Mesothelial cell of epicardium (in vitro differentiated cells): ENCODE measurements at places on chromosomes 13 and 19.

GRCh38 chr13:101942535-101943157 lies 459.2 kb downstream of the FGF14 start:
- no peak for DNase-seq

- DNase-seq = no peak
Observed at GRCh38 chr19:22427547-22427946, 5.4 kb upstream of the ZNF98 start.

GRCh38 chr19:5913739-5914357 lies at the start of gene CAPS:
TSS of gene CAPS (plus strand) at chr19:5914254. CDS start at chr19:5914407, 153 bp downstream.
- no peak for DNase-seq

GRCh38 chr13:93561576-93562225 lies 335.1 kb downstream of the GPC6 start:
- no peak for DNase-seq

DNA sequence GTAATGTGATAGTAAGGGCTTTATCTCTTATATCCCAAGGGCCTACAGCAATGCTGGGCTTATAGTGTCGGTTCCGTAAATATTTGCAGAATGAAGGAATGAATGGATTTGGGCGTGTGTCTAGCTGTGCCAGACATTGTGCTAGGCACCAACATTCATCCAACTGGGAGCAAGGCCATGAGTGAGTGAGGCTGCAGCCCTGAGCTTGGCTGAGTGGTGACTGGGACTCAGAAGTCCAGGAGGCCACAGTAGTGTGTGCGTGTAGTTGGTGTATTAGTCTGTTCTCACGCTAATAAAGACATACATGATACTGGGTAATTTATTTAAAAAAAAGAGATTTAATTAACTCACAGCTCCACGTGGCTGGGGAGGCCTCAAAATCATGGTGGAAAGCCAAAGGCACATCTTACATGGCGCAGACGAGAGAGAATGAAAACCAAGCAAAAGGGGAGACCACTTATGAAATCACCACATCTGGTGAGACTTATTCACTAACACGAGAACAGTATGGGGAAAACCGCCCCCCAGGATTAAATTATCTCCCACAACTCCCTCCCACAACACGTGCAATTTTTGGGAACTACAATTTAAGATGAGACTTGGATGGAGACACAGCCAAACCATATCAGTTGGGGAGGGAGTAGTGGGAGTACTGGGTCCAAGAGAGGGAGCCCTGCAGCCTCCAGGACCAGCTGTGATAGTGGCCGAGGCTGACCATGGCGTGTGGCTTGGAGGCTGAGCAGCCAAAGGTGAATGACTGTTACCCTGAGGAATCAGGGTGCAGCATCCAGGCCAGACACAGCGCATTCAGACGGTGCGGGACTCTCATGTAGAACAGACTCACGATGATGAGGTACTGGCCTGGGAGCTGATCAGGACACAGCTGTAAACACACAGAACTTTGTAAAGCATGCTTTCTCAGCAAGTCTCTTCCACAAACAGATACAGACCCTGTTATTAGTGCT lies 104.6 kb downstream of the TEX26 start:
- no peak for DNase-seq

DNA sequence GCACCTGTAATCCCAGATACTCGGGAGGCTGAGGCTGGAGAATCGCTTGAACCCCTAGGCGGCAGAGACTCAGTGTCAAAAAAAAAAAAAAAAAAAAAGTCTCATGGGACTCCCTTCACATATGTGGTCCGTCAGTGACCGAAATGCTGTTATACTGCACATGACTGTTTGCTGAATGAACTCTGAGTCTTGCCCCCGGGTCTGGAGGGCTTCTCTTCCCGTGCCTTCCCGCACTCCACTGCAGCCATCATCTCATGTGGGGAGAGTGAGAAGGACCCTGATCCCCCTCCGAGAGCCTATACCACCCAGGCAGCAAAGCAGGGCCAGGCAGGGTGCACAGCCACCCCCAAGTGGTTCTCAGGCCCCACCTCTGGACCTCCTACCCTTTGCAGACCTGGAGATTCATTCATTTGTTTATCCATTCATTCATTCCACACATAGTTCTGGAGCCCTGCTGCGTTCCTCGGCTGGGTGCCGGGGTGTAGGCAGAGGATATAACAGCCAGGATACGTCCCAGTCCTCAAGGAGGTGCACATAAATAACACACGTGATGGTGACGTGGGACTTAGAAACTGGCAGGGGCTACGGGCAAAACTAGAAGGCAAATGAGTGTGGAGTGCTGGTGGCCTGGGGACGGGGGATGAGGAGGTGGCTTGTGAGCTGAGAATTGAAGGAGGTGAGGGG lies 14.2 kb downstream of the NDUFA11 start:
- no peak for DNase-seq

- no peak for DNase-seq
Observed at GRCh38 chr19:13926715-13927114, 11.5 kb downstream of the PODNL1 start.

DNA sequence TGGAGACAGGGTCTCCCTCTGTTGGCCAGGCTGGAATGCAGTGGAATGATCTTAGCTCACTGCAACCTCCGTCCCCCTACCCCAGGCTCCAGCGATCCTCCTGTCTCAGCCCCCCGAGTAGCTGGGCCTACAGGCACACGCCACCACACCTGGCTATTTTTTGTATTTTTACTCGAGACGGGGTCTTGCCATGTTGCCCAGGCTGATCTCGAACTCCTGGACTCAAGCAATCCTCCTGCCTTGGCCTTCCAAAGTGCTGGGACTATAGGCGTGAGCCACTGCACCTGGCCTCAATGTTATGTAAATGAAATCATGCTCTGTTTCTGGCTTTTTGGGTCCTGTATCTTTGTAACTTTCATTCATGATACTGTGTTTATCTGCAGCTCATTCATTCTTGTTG lies 8.1 kb upstream of the ZNF579 start:
- no peak for DNase-seq

- DNase-seq = no peak
Observed at GRCh38 chr13:59210543-59210942, 953.2 kb downstream of the DIAPH3 start.

GRCh38 chr19:7554990-7555864 lies 19.7 kb downstream of the PNPLA6 start:
- DNase-seq = no peak

DNA sequence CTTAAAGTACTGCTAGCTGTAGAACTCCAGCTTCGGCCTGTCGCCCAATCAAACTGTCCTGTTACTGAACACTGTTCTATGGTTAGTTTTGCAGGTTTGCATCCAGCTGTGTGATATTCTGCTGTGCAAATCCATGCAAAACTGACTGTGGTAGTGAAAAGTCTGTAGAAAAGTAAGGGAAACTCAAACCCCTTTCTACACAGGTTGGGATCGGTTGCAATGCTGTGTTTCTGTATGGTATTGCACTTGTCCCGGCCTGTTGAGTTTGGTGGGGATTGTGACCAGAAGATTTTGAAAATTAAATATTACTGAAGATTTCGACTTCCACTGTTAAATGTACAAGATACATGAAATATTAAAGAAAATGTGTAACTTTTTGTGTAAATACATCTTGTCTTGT lies 3.6 kb downstream of the MIR17HG start:
- no peak for DNase-seq

DNA sequence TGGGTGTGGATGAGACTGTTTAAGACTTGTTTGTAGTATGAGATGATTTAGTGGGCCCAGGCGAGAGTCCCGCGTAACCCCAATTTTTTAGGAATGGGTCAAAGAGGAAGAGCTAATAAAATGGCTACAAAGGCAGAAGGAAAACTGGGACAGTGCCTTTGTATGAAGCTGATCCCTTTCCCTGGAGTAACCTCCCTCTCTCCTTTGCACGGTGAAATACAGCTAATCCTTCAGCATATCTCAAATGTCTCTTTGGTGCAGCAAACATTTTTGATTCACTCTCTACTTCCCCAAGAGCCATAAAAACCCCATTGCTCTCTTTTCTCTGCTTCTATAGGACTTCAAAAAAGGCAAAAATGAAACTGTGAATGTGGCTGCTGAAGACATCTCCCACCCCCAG lies 473.8 kb downstream of the KLF5 start:
- DNase-seq = no peak

GRCh38 chr19:33686262-33686661 lies 64.5 kb downstream of the CHST8 start:
- no peak for DNase-seq

GRCh38 chr13:105634059-105634458 lies 901.4 kb downstream of the EFNB2 start:
- DNase-seq = no peak

DNA sequence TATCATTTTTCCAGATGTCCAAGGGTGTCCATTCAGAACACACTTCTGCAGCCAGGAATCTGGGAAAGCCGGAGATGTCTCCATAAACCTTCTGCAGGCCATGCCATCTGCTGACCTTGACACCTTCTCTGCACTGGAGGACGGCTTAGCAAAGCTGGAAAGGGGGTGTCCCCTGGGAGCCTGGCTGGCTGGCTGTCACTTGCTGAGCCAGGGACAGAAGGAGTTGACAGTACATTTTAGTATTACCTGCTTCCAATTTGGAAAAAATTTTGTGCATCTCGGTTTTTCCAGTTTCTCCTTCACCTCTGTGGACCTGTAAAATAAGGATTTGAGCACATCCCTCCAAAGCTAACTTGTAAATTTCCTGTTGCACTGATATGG lies 8.1 kb upstream of the CHST8 start:
- no peak for DNase-seq

DNA sequence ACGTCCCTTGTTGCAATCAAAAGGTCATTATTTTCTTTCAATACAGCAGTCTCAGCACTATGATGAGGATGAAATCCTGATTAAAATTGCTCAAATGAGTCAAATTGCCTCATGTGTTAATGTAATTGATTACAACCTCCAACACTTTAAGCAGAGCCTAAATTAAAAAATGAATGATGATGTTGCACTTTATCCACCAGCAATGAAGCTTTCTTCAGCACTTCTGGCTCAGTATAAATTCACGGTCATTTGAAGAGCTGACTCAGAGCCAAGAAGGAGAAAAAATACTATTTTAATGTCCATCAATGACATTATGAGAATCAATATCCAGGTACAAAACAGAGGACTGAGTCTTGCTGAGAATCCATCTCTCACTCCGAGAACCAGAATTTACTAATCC lies 792.6 kb upstream of the ATXN8OS start:
- no peak for DNase-seq

DNA sequence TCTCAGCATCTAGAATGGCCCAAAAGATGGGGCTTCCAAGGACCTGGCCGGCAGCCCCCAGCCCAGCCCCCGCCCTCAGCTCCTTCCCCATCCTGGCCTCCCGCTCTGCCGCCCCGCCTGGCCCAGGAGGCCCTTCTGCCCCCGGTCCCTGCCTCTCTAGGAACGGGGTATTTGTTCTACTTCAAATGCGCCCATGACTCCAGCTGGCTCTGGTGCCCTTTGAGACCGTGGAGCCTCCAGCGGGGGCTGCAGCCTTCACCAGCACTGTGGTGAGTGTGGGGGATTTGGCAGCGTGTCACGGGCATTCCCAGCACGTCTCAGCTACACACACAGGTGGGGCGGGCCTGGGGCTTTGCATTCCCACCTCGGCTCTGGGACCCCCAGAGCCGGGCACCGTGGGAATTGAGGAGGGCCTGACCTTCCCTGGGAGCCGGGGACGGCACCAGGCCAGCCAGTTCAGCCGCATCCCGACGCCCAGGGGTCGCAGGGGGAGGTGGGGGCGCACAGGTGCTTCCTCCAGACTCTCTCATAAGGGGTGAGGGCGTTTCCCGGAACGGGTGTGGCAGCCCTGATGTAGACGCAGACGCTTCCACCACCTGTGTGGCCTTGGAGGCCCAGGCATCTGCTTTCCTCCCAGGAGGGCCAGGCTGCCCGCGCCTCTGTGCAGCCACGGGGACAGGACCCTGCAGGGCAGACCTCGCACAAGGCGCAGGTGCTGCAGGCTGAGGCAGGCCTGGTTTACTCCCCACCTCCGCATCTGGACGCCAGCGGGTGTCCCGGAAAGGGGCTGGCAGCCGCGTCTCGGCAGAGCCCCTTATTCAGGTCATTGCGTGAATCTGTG lies 947 bp downstream of the ATP4B start:
- DNase-seq = peak; percentile 13

DNA sequence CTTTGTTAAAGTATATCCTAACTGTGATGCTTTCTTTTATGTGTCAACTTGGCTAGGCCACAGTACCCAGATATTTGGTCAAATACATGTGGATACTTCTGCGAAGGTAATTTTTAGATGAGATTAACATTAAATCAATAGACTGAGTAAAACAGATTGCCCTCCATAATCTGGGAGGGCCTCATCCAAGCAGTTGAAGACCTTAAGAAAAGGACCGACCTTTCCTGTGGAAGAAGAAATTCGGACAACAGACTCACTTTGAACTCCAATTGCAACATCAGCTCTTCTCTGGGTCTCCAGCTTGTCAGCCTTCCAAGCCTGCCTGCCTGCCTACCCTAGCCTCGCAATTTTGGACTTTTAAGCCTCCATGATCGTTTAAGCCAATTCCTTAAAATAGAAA lies 57.9 kb upstream of the DOCK9 start:
- DNase-seq = no peak

GRCh38 chr19:40464059-40465024 lies 1.2 kb downstream of the BLVRB start:
- DNase-seq = peak; percentile 61

DNA sequence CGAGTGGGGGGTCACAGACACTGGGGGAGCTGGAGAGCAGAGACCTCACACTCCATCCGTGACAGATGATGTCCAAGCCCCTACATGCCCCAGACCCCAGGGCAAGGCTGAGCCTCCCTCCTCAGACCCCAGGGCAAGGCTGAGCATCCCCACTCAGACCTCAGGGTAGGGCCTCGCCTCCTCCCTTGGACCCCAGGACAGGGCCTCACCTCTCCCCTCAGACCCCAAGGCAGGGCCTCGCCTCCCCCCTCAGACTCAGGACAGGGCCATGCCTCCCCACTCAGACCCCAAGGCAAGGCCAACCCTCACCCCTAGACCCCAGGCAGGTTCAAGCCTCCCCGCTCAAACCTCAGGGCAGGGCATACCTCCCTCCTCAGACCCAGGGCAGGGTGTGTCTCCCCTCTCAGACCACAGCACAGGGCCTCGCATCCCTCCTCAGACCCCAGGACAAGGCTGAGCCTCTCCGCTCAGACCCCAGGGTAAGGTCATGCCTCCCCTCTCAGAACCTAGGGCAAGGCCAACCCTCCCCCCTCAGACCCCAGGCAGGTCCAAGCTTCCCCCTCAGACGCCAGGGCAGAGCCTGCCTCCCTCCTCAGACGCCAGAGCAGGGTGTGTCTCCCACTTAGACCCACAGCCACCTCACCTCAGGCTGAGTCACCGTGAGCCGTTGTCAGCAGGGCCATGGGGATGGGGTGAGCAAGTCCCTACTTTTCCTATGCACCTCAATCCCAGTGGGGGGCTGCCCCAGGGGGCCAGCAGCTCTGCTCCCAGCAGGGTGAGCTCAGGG lies 1.7 kb upstream of the S1PR4 start:
- DNase-seq = no peak
